MCF 10A (cell line): ENCODE measurements at places on chromosomes 4 and X. TPM values are rescaled to one million over a fixed set of nuclear protein-coding genes. Genes with fewer than 3 reads are reported as not detected.

DNA sequence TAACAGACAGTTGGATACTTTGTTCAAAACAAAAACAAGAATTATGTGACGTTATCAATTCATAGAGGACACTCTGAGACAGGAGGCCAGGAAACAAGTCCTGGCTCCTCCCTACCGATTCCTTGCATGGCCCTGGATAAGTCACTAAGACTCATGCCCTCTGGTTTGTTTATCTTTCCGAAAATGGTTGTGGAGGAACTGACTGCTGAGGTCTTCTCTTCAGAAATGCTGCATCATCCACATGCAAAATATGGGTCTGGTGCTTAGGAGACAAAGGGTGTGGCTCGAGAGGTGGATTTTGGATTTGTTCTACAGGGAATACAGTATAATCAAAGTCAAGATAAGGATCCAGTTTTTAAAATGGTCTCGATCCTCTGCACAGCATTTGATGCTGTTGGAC lies 130.9 kb downstream of the RELL1 start:
- H3K4me1 ChIP-seq: peaks cover 6% of the 10 kb centered on the region
- H3K4me3 ChIP-seq: no peak overlapping the region
- no peaks in the 10 kb centered on the region for H3K36me3 ChIP-seq
- no peak for DNase-seq
- H3K27ac ChIP-seq: no peak overlapping the region

GRCh38 chrX:1355131-1356046 lies 18.8 kb downstream of the IL3RA start:
- H3K27ac ChIP-seq: no peak overlapping the region
- no peaks in the 10 kb centered on the region for H3K4me1 ChIP-seq
- H3K27me3 ChIP-seq: no peaks in the 10 kb centered on the region

DNA sequence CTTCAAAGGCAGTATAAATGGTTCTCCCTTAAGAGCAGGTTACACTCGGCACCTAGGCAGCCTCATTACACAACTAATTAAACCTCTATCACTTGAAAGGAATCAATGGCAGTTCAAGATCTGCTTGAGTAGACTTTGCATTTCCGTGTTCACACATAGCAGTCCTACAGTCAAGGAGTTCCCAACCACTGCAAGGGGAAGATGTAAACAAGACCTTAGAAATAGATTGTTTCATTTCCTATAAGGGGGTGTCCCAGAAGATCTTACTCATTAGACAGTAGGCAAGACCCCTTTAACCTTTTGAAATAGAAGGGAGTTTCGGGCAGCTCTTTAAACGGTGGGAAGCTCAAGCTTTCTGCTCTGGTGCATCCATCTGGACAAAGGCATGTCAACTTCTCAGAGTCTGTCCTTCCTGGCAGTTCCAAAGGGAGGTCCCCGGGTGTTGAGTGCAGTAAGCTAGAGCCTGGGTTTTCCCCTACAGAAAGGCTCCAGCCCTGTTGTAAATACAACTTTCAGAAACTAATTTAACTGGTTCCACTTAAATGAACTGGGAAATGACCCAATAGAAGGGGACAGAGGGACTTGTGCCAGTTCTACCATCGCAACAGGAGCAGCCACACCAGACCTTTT lies 150.8 kb downstream of the RBMX2 start:
- no peaks in the 10 kb centered on the region for H3K36me3 ChIP-seq
- no peak for DNase-seq
- no peak overlapping the region for H3K27ac ChIP-seq
- no peaks in the 10 kb centered on the region for H3K4me1 ChIP-seq
- H3K4me3 ChIP-seq: no peak overlapping the region

DNA sequence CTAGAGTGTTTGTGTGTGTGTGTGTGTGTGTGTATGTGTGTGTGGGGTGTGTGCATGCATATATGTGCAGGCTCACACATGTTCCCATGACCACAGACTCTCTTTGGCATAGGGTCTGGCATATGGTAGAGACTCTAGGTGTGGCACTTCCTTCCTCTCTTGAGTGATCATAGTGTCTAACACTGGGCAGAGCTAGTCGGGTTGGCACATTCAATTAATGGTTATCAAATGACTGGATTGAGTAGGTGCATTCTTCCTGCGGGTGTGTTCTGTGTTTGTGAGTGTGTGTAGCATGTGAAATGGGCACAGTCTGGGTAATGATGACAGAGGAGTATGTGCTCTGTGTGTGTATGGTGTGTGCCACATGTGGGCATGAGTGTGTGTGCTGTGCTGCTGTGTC lies 106.5 kb downstream of the EFNB1 start:
- H3K4me3 ChIP-seq: no peak overlapping the region
- H3K36me3 ChIP-seq: peaks cover 6% of the 10 kb centered on the region
- H3K4me1 ChIP-seq: peaks cover 21% of the 10 kb centered on the region
- peaks cover 34% of the 10 kb centered on the region for H3K27me3 ChIP-seq
- DNase-seq: no peak
- H3K27ac ChIP-seq: peak overlapping the region; percentile 22

- DNase-seq: no peak
- no peaks in the 10 kb centered on the region for H3K36me3 ChIP-seq
- no peaks in the 10 kb centered on the region for H3K4me1 ChIP-seq
- no peak overlapping the region for H3K4me3 ChIP-seq
Observed at GRCh38 chr4:10730590-10730989, 46.0 kb upstream of the CLNK start.

DNA sequence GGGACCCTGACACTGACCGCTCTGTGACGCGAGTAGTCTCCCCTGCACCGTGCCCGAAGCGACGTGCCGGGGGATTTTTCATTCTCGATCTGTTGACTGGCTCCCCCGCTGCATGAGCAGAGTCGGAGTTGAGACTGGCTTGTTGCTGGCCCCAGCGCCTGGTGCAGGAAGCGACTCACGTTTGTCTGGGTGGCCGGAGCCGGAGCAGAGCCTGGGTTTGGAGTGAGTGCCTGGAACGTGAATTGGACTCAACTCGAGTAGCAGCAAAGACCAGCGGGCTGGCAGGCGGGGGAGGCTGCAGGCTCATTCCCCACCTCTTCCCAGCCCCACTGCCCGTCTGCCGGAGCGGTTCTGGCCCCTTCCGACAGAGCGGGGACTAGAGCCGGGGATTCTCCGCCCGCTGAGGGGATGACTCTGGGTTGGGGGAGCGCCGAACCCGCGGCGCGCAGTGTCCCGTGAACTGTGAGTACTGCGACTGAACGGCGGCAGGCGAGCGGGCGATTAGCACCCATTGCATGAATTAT lies 554 bp downstream of the PCDH7 start:
- H3K36me3 ChIP-seq: no peaks in the 10 kb centered on the region
- peak overlapping the region; percentile 78 for H3K27ac ChIP-seq
- DNase-seq: peak; percentile 64
- no peaks in the 10 kb centered on the region for H3K27me3 ChIP-seq
- H3K4me1 ChIP-seq: peaks cover 20% of the 10 kb centered on the region
- peak overlapping the region; percentile 75 for H3K4me3 ChIP-seq

GRCh38 chrX:362351-362750 lies 24.4 kb downstream of the PPP2R3B start:
- peaks cover under 1% of the 10 kb centered on the region for H3K4me1 ChIP-seq
- no peak overlapping the region for H3K4me3 ChIP-seq
- no peak overlapping the region for H3K27ac ChIP-seq

DNA sequence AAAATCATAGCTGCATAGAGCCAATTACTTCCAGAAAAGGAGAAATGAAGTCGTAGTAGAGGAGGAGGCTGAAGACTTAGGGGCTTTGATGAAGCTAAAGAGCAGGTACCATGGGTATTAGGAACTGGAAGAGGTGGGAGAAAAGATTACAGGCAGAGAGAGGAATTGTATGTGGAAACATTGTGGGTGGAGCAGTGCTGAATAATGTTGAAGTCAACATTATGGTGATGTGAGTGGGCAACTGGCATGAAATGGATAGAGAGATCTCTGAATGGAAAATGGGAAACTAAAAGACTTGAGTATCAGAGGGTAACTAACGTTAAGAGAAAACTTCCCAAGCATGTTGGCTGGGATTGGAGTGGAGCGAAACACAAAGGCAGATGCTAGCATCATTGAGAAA lies 92.5 kb downstream of the AREG start:
- H3K27me3 ChIP-seq: no peaks in the 10 kb centered on the region
- peaks cover 19% of the 10 kb centered on the region for H3K4me1 ChIP-seq
- no peak for DNase-seq
- no peaks in the 10 kb centered on the region for H3K36me3 ChIP-seq
- no peak overlapping the region for H3K27ac ChIP-seq
- H3K4me3 ChIP-seq: no peak overlapping the region

DNA sequence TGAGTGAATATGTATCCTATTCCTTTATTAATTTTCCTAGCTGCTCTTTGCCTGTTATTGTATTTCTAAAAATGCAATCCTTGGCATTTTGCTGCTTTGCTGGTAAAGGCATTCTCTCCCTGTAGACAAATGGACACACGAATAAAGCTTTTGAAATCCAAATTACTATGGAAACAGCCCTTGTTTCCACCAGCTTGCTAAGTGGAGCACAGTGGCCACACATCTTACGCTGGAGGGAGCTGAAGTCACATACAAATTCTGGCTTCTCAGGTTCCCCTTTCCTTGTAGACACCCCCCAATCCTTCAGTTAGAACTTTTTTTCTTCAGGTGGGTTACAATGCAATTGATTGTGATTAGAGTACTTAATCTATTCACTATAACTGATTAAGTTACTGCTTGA lies 66.2 kb downstream of the AGA start:
- H3K27ac ChIP-seq: no peak overlapping the region
- H3K4me3 ChIP-seq: no peak overlapping the region
- H3K4me1 ChIP-seq: no peaks in the 10 kb centered on the region
- no peak for DNase-seq
- no peaks in the 10 kb centered on the region for H3K36me3 ChIP-seq

DNA sequence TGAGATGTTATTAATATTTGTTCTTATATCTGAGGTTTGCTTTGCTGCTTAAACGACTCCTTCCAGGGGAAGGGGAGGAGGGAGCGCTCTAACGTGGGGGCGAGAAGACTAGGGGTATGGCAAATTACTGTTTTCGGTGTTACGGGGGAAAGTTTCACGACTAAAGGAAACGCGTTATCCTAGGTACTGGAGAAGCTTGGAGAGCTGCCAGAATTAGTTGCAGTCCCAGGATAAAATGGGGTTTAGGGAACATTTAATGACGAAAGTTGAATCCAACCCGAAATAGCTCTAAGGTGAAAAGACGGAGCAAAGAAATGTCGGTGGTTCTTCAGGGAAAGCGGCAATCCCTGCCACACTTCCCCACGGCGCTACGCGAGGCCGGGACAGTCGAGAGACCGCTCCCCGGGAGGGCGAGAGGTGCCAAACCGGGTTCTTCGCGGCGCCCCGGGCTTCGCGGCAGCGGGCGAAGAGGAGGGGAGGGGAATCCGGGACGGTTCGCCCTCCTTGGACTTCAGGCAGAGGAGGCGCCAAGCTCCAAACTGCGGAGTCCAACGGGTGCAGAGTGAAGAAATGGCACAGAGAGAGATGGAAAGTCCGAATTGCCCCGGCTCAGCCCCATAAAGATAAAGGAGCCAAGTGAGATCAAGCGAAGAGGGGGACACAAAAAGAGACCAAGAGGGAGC lies 724 bp downstream of the THOC2 start:
- H3K4me1 ChIP-seq: no peaks in the 10 kb centered on the region
- H3K36me3 ChIP-seq: peaks cover 11% of the 10 kb centered on the region
- peak overlapping the region; percentile 98 for H3K27ac ChIP-seq

- H3K27ac ChIP-seq: no peak overlapping the region
- DNase-seq: no peak
- no peaks in the 10 kb centered on the region for H3K27me3 ChIP-seq
- peaks cover 13% of the 10 kb centered on the region for H3K4me1 ChIP-seq
- no peak overlapping the region for H3K4me3 ChIP-seq
- no peaks in the 10 kb centered on the region for H3K36me3 ChIP-seq
Observed at GRCh38 chrX:144798972-144799371, 448.3 kb upstream of the SPANXN1 start.

DNA sequence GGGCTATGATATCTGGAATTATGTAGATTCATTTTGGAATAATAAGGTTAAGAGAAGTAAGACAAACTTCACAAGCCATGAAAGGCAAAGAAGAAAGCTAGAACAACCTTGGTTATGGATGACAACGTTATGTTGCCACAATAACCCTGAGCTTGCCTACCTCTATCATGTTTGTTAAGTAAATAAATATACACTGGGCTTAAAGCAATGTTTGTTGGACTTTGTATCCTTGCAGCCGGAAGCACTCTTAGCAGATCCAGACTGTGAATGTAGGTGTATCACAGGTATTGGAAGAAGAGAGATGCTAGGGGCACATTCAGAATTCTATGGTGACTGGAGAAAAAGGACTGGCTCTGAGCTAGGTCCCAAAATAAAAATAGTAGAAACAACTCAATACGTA lies 214.4 kb downstream of the HS3ST1 start:
- H3K27ac ChIP-seq: no peak overlapping the region
- no peaks in the 10 kb centered on the region for H3K36me3 ChIP-seq
- no peaks in the 10 kb centered on the region for H3K27me3 ChIP-seq
- DNase-seq: no peak
- no peak overlapping the region for H3K4me3 ChIP-seq

DNA sequence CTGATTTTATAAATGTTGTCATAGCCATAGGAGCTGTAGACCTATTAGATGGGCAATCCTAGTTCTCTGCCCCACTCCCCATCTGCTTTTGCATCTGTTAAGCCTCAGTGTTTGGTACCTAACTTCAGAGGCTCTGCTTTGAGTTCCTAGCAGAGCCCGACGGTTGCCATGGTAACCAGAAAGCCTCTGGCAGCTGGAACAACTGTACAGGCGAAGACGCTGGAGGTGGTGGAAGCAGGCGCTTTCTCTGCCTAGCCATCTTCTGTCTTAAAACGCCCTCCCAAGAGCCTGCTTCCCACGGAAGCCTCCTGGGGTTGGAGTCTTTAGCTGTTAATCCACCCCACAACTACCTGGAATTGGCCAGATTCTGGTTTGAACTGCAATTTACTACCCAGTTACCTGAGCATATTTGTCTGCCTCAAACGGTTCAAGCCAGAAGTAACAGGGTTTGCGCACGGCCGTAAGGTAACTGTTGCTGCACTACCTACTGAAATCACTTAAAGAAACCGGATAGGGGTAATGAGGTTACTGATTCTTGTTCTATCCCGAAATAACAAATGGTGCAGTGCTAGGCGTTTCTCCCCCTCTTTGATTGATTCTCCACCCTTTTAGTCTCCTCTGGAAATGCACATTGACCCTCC lies 1.0 kb upstream of the GABRG1 start:
- no peak for DNase-seq
- H3K4me3 ChIP-seq: no peak overlapping the region
- no peak overlapping the region for H3K27ac ChIP-seq
- no peaks in the 10 kb centered on the region for H3K36me3 ChIP-seq

DNA sequence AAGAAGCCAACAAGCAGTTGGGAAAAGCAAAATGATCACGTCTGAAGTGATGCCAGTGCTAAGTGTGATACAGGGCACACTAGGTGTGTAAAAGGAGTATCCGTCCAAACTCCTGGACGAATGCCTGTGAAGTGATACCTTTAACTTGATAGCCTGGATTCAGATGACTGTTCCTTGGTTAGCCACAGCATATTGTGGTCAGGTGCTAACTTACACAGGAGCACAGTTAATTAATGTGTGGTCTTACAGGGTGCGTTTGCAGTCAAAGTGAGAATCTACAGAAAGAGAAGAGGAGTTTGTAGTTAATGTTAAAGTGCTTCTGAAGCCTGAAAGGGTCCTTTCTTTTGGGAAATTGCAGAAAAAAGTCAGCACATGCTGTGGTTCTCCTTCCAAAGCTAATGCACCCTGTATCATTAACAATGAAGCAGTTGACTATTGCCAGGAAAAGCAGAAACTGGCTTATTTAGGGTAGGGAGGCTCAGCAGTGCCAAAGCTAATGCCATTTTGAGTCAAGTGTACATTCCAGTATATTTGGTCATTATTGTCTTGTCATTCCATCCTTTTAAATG lies 61.1 kb downstream of the DCLK2 start:
- no peaks in the 10 kb centered on the region for H3K27me3 ChIP-seq
- no peaks in the 10 kb centered on the region for H3K36me3 ChIP-seq
- no peak overlapping the region for H3K27ac ChIP-seq

PTCHD1 gene
- not detected in 2 replicates for total RNA-seq

INTU gene
- total RNA-seq: 5.9 and 9.2 TPM in 2 replicates

CHST7 gene
- 1.2 and 1.6 TPM in 2 replicates for total RNA-seq

SPINK2 gene
- total RNA-seq: not detected in 2 replicates

RRH gene
- not detected in 2 replicates for total RNA-seq

SSX4B gene
- not detected in 2 replicates for total RNA-seq

UGT2B10 gene
- not detected in 2 replicates for total RNA-seq
